Stomach (tissue), 19 donors: ENCODE measurements at places on chromosomes 16 and 17.

DNA sequence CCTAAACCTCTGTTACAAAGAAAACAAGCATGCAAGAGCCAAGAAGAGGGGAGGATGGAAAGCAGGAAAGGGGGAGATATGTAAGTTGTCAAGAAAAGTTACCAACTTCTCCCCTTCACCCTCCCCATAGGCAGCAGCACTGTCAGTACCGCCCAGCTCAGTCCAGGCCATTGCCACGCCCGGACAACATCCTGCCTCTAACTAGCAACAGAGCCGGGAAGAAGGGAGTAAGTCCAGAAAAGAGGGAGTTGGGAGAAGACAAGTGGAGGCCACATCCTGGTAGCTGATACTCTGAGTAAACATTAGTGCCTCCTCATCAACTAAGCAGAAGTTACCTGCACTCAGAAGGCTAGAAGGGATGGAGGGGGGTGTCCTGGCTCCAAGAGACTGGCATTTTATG lies 113.6 kb downstream of the SMG6 start:
- DNase-seq: peak; percentile 30

GRCh38 chr17:12830777-12831247 lies 41.5 kb downstream of the ARHGAP44 start:
- DNase-seq: no peak

GRCh38 chr16:751152-752006 lies 9.2 kb upstream of the MSLN start:
- DNase-seq: no peak

DNA sequence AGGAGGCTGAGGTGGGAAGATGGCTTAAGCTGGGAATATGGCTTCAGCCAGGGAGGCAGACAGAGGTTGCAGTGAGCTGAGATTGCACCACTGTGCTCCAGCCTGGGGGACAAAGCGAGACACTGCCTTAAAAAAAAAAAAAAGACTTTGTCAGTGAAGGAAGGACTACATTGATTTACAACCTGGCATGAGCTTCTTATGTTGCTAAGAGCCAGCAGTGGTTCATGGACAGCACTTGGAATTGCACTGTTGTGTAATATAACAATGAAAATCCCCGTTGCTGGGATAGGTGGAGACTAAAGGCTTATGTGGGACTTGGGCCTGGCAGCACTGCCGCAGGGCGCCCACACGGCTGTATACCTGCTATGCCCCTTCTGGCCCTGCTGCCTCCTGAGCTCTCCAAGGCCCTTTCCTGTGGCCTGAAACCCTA lies 14.1 kb upstream of the SLC16A5 start:
- no peak for DNase-seq

- peak; percentile 13 for DNase-seq
These were observed 8.4 kb downstream of the ARL2BP start for GRCh38 chr16:57253466-57253865.

DNA sequence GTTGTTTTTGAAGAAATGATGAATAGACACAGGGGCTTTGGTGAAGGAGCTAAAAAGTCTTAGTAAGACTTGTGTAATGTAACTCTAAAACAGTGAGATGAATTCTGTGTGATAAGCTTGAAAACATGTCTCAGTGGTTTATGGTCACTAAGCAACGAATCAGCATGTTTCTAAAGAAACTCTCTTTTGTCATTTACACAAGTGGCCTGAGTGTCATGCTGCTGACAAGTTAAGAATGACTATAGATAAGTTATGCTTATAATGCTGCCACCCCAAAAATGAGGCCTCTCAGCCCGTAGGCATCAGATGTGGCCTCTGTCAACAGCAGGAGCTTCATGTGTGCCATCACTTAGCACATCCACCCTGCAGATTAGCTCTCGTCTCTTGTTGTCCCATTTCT lies 8.7 kb downstream of the COX10 start:
- DNase-seq: no peak

GRCh38 chr17:15038656-15039055 lies 226.5 kb downstream of the PMP22 start:
- DNase-seq: peak; percentile 49

DNA sequence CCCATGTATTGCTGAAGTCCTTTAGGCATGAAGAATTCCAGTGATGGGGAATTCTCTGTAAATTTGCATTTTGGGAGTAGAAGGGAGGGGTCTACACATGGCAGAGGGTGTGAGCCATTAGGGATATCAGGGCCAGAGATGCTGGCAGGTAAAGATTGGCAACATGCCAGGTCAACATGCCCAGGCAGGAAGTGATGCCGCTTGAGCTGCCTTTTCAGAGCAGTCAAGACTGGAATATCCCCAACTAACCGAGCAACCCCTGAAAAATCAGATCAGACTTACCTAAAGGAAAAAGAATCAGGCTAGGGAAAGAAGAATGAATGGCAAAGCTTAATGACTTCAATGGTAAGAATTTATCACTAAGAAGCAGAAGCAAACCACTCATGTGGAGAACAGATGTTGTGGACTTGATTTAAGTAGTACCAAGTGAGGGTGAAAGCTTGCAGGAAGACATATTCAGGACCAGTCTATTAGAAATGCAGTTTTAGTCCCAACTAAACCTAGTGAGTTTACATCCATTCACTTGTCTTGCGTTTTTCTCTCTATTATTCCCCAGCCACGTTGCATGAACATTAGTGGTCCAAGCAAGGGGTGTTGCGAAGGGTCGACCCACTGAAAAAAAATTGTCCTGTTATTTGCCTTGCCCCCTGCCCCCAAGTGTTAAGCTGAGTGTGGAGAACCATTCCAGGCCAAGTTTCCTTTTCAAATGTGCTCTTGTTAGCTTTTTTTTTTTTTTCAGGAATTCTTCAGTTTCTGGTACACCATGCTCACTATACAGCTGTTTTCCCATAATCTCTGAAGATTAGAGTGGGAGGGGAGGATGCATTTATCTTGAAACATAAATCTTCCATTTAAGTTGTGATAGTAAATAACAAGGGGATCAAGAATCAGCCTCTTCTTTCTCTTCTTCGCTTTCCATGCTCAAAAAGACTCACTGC lies 105.2 kb downstream of the ABCA8 start:
- peak; percentile 26 for DNase-seq

- no peak for DNase-seq
These were observed 33.9 kb downstream of the ARHGAP27 start for GRCh38 chr17:45398800-45399199.

GRCh38 chr16:65283181-65283651 lies 161.4 kb upstream of the CDH11 start:
- no peak for DNase-seq

DNA sequence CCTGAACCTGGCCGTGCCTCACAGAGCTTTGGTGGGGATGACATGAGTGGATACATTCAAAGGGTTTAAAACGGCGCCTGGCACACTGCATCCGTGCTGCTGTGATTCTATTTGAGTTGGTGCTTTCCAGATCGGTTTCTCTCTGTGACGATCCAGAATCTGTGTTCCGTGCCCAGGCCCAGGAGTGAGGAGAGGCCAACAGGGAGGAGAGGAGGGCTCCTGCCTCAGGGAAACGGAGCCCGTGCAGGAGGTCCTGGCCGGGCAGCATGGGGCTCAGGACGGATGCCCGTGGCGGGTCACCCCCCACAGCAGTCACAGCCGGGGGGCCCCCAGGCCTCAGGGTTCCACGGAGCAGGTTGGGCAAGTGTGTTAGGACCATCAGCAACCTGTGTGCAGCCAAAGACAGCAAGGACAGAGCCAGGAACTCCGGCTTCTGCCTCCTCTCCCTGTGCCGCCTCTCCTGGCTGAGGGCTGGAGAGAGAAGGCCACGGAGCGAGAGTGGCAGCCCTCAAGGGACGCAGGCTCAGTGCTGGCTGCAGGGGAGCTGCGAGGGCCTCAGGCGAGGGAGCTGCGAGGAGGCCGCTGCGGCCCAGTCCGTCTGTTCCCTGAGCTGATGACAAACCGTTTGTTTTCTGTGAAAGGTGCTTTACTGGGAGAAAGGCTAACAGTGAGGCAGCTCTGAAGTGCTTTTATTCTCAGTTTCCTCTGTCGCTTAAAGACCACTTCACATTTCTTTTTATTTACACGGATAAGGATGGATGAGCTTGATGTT lies 99.3 kb downstream of the METRNL start:
- DNase-seq: peak; percentile 34

- no peak for DNase-seq
These were observed 3.2 kb downstream of the PRSS22 start for GRCh38 chr16:2854700-2855309.

DNA sequence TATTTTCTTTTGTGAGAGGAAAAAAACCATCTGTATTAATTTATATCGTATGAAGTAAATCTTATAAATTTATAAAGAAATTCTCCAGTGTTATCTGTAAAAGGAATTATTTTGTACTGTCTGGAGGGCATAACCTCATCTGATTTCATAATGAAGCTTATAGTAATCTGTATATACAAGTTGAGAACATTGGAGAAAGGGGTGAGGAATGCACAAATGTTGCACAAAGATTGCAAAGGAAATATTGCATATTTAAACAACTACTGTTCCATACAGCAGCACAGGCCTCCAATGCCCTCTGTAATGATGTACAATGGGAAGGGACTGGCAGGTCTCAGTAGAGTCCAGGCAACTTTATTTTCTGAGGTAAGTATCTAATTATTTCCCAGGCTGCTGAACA lies 50.8 kb upstream of the KCNJ16 start:
- DNase-seq: no peak

DNA sequence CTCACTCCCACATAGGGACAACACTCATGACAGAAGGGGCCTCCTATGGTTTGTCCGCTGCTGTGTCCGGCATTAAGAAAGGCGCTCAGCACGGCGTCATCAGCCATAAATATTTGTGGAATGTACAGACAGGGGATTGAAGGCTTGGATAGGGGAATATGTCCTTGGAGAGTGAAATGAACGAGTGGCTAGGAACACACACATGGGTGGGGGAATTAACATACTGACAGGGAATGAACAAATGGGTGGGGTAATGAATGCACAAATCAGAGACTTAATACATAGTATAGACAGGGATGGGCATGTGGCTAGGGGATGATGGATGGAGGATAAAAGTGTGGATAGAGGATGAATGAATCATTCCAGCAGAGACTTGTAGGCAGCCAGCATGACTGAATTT lies 154.0 kb upstream of the HSBP1 start:
- no peak for DNase-seq

- DNase-seq: no peak
These were observed 33.1 kb downstream of the COG4 start for GRCh38 chr16:70490261-70490660.

DNA sequence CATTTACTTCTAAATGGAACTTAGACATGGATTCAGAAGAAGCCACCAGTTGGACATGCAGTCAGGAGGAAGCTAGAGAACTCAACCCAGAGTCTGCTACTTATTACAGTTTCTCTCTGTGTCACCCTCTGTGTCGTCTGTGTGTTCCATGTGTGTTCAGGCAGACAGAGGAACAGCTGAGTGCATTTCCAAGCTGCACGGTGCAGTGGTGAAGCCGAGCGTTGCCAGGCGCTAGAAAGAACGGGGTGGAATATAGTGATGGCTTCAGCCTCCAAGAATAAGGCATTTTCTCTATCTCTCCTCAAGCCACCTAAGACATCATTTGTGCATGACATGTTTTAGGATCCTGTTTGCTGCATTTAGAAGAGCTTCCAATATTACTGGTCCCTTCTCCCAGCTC lies 101.1 kb upstream of the CCL2 start:
- DNase-seq: no peak

DNA sequence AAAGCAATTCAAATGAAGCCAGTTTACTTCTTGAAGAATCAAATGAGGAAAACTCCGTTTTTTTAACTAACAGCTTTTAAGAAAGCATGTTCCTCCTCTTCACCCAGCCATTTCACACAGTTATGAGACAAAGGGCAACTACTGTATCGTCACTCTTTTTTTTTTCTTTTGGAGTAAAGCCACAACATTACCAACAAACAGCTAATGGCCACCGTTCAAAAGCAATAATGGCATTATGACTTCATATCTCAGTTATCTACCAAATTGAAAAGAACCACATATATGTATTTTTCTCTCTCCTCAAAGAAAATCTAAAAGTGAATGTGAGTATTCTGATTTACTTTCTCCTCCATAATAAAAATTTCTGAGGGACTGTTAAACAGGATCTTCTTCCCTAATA lies 14.5 kb downstream of the GRB2 start:
- no peak for DNase-seq

DNA sequence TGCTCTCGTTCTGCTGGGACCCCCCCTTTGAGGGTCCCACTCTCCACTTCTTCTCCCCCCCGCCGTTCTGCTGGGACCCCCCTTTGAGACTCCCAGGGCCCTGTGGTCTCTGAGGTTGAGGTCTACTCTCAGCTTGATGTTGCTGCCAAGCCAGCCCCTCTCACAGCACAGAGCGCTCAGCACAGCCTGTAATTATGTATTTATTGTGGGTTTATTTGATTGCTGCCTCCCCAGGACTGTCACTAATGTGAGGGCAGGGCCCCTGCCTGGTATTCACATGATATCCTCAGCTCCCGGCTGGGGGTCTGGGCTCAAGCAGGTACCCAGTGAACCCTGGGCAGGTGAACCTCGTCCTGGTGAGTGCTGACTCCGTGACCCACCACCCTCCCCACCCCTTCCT lies 35.4 kb downstream of the ACTG1 start:
- no peak for DNase-seq

- DNase-seq: no peak
These were observed 114.7 kb downstream of the AMFR start for GRCh38 chr16:56310690-56311089.

DNA sequence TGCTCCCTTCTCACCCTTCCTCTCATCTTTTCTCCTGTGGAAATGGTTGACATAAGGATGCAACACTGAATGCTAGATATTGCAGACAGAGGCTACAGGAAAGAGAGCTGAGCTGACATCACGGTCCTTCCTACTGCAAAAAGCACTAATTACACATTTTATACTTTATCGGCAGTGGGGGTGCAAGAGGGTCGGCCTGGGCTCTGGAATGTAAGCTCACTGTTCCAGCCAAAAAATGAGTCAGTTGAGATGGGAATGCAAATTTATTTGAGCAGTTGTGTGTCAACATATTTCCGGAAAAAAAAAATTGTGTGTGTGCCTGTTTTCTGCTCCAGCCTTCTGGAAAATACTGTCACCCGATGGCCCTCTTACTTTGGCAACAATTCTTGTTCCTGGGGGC lies 14.1 kb upstream of the MRTFB start:
- DNase-seq: no peak

DNA sequence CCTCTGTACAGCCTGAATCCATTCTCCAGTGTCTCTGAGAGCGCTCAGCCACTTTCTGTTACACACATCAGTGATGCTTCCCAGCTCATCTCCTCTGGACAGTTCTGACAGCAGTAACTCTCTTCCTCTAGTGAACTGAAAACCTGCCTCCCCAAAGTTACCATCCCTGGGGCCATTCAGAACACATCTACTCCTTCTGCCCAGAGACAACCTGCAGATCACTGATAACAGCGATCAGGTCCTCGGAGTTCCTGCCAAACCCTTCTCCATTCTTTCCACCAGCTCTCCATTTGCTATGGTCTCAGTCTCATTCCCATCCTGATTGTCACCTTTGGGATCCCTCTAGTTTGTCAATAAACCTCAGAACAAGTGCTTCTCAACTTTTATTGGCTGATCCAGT lies 7.3 kb downstream of the ZZEF1 start:
- no peak for DNase-seq

- DNase-seq: peak; percentile 57
These were observed 3.8 kb upstream of the CHD3 start for GRCh38 chr17:7884581-7885366.

DNA sequence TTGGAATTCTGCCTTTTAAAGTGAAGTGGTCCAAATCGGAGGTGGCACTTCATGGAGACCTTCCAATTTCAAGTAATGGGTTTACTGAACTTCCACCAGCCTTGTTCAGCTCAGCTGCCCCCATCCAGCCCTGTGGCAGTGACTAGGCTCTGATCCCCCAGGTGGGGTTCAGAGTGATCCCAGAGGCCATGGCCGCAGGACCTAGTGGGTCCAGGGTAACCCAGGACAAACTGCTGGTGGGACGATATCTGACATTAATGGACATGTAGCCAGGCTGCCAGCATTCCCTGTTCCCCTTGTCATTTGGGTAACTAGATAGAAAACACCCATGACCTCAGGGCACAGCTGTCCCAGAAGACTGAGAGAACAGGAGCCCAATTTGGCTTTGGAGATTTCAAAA lies 209.9 kb downstream of the GSG1L start:
- no peak for DNase-seq
